Activated CD8-positive, alpha-beta memory T cell treated with anti-CD3 and anti-CD28 coated beads for 1 hour (primary cell): ENCODE measurements at places on chromosomes 5 and 9.

DNA sequence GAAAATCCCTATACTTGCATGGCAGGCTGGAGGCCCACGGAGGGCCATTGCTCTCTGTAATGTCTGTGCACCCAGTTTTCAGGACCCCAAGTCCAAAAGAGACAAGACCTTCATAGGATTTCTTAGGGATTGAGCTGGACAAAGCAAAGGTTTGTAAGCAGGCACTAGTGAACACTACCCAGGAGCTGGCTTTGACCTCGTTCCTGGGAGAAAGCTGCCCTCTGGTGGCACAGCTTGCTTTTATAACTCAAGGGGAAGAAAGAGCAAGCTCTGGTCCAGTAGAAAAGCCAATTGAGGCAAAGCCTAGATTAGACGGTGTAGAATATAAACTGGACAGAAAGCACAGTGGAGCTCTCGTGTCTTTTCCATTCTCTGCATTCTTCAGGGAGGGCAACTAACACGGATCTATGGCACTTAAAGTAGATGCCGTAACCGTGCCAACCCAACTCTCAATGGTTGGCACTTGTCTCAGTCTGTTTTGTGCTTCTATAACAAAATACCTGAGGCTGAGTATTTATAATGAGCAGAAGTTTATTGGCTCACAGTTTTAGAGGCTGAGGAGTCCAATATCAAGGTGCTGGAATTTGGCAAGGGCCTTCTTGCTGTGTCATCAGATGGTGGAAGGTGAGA, 7.9 kb downstream of the GABRP start:
- DNase-seq, result no peak

GRCh38 chr5:103511554-103511885, 51.1 kb downstream of the NUDT12 start:
- DNase-seq, result no peak

- DNase-seq, result no peak
Observed at GRCh38 chr9:128523199-128523925, 18.8 kb downstream of the GLE1 start.

- DNase-seq, result no peak
Observed at GRCh38 chr5:176652136-176652535, 4.9 kb downstream of the TSPAN17 start.

DNA sequence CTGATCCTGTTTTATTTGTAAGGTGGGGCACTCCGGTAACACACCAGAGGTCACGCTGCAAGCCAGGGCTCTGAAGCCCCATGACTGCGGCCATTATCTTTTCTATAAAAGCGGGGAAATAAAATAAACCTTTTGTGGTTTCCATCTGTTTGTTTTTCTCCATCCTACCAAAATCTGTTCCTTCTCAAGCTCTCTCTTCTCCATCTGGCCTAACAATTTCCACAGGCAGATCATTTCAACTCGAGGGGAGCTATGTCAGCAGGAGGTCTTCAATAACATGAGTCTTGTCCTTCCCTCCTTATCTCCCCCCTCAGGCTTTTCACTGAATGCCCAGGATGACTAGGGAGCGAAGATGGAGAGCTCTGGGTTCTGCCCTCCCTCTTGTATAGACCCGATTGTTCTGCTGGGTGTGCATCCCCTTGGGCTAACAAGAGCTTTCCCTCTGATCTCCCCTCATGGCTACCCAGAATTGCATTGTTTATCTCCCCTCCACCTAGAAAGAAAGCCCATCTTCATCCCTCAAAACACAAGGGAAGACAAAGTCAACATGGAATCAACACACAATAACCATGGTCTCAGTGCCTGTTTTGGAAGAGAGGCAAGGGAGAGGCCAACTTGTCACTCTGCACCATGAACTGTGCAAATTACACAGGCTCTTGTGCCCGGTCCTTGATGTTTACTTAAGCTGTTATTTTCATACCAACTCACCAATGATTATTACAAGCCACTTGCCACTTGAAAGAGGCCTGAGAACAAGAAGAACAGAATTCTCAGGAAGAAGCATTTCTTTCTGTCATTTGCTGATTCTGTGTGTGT, 187.8 kb downstream of the FANCC start:
- DNase-seq, result no peak

GRCh38 chr5:57828221-57828620, 345.6 kb upstream of the ACTBL2 start:
- DNase-seq, result no peak

DNA sequence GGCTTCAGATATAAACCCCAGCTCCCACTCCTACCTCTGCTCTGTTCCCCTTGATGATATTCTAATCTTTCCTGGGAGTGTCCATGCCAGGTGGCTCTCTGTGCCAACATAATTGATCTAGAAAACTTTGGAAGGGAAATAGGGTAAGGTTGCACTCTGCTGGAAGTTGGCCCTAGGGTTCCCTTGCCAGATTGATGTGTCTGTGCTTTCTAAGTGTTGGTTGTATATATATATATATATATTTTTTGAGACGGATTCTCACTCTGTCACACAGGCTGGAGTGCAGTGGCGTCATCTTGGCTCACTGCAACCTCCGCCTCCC, 23.6 kb downstream of the ACTL7B start:
- DNase-seq, result no peak

DNA sequence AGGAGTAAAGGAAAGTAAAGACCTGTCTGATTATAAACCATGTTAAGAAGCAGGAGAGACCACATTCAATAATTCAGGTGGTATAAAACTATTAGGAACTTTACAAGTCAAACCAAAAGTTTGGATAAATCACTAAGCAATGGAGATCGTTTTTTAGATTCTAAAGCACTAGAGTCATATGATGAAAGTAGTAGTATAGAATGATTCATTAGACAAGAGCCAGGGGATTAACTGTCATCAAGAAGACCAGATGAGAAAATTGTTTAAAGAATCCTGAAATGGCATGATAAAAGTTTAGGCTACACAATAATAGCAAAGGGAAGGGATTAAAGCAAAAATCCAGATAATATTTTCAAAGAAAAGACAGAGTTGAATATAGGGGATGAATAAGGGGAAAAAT, 12.9 kb upstream of the CARNMT1 start:
- DNase-seq, result no peak

DNA sequence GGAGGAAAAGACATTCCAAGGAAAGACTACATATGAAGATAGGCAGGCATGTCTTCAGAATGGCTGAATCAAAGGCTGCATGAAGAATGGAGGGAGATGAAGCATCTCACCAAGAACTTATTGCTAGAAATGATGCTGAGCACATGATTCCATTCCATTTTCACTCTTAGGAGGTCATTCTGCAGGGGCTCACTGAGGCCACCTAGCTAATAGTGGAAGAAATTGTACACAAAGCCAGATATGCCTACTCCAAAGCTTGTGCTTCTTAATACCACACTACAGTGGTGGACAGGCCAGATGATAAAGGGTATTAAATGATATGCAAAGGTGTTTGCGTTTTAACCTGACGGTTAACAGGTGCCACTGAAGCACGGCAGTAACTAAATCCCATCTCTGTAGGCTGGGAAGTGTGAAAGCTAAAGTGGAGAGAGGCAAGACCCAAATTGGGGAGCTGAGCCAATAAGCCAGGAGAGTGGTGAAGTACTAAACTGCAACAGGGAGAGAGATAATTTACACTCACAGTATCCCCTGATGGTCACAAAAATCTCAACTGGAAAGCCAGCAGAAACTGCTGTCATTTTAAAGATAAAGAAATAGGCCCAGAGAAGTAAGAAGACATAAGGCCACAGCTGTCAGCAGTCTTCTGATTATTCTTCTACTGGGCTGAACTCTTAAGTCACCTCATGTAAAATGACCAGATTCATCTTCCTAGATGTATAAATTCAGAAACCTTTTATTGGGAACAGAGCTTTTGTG, 14.6 kb downstream of the NDUFA8 start:
- DNase-seq, result no peak

- DNase-seq, result no peak
Observed at GRCh38 chr5:11164531-11165294, 403.7 kb upstream of the DAP start.

DNA sequence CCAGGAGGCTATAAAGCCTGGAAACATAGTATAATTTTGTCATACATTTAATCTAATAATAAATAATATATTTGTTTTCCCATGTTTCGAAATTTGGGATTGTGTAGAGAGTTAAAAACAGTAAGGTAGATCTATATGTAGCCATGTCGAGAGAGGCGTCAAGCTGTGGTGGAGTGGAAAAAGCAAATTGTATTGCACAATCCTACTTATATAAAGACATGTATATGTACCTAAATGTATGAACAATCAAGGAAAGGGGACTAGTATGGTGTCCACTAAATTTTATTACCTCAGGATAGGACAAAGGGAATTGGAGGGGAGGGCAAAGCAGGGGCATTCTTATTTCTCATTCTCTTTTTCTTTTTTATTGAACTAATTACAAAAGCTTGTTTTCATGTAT, 52.0 kb downstream of the GLRA1 start:
- DNase-seq, result no peak

GRCh38 chr5:91049800-91050199, 333.3 kb downstream of the ARRDC3 start:
- DNase-seq, result no peak

GRCh38 chr9:5651246-5651645, 22.3 kb downstream of the RIC1 start:
- no peak for DNase-seq

GRCh38 chr5:126263591-126264184, 159.5 kb upstream of the GRAMD2B start:
- no peak for DNase-seq

- DNase-seq, result no peak
Observed at GRCh38 chr9:111904026-111904425, 7.4 kb downstream of the UGCG start.

DNA sequence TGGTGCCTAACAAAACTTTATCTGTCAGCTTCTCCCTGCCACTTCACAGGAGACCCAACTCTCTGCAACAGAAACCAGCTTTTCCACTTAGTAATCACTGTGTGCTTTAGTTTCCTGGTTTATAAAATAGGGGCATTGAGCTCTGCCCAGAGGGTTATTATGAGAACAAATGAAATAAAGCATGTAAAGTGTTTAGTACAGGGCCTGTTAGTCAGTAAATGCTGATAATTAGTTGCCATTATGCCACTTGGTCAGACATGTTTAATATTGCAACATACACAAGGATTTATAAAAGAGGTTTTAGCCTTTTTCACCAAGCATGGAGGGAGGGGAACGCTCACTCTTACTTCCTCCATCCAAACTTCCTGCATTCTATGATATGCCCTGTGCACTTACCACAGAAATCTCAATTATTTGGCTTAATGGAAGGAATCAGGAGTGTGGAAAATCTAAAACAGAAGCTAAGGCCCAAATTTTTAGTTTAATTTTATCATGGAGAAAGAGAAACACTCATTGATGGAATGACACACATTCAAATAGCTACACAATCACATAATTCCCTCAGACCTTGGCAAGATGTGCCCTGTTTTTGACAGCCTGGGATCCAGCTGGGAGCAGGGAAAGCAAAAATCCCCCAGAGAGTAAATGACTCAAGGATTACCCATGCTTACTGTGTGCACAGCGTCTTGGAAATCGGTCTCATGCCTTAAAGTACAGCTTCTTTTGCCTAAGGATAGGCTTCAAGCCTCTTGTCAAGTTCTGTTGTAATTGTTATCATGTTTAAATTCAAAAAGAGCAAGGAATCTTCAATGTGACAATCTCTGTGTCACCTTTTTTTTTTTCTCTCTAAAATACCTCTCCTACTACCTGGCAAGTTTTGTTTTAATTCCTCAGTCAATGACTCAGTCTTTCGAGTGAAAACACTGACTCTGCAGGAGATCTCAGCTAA, 34.0 kb downstream of the ZNF474 start:
- DNase-seq, result no peak

GRCh38 chr5:168374532-168374931, 83.1 kb downstream of the WWC1 start:
- no peak for DNase-seq

GRCh38 chr9:125446561-125447094, 185.0 kb downstream of the GAPVD1 start:
- no peak for DNase-seq

- no peak for DNase-seq
Observed at GRCh38 chr9:11194246-11194645, 581.4 kb upstream of the PTPRD start.

DNA sequence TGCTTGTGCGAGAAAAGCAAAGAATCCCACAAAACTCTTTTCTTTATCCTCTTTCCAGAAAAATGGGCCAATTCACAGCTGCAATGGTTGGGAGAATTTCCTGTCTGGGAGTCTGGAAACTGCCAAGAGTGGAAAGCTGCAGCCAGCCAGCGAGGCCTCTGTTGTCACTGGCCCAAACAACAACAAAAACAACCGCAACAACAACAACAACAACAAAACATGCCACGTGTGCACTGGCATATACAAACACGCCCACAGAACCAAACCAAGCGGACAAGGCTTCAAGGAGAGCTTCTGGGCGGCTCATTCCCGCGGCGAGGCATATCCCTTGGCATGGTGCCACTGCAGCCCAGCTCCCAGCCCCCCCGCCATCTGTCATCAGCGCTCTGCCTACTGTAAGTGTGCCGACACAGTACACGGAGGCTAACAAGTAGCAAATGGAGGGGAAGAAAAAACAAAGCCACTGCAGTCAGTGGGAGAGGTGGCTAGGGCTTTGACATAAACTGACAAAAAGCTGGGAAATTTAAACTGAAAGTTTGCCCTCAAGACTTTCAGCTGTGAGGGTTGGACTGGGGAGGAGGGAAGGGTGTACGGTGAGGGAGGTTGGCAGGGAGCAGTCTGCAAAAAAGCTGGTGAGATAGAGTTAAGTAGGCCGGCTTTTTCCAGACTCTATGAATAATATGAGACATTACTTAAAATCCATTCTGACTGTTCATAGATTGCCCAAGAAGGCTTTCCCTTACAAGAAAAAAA, 165.0 kb upstream of the ZNF462 start:
- DNase-seq, result no peak

DNA sequence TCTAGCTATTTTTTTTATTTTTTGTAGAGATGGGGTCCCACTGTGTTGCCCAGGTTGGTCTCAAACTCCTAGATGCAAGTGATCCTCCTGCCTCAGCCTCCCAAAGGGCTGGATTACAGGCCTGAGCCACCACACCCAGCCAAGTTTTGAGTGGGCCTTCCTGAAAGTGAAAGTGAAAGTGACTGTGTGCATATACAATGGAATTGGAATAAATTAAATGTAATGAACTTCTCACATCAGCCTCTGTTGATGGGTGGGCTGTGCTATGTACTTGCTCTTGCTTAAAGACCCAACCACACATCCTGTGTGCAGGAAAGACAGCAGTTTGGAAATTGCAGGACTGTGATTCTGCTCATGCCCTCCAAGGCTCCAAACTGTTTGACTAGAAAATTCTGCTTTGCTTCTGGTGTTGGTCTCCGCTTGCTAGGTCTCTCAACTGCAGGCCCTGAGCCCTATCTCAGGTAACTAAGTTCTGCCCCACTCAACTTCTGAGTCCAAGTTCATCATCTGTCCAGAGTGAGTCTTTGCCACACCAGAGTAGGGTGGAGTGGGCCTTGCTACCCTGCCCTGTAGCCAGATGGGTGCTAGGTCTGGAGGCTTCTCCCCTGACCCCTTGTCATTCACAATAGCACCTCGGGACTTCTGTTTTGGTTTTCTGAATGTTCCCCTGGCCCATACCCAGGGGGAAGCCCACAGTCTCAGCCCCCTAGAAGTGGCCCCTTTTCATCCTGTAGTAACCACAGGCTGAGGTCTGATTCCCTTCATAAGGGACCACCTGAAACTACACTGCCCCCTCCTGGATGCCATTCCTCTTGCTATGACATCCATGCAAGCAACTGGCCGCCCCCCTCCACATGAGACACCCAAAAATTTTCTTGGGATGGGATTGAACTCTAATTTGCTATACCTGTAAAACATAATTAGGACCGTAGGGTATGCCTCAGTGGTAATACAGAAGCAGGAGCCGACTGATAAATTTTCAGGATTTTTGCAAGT, 36.5 kb upstream of the RAD23B start:
- DNase-seq, result no peak
